ENCODE measurements at places on chromosomes 16 and 17.
A peak's percentile ranks its signal among the peaks of the same experiment; 100 is the strongest.

DNA sequence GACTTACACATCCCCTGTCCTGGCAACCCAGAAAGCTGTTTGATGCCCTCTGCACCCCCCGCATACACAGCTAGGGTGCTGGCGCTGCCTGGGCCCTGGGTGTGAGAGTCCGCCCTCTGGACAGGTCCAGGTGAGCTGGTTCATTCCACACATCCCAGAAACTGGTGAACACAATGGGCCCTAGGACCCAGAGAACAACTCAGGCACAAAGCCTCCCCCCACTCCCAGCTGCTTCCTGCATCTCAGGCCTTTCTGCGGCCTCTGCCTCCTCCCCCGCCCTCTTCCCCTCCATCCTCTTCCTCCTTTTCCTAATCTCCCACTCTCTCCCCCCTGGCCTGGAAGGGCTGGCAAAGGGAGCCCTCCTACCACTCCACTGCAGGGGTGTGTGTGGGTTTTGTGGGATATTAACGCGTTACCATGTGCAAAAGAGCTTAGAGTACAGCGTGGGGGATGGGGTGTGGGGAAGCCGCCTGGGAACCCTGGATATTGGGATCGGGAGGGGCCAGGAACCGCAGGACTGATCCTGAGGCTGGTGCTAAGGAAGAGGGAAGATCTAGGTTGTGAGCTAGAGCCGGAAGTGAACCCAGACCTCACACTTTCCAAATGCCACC, 1.6 kb upstream of the PPP1R9B start:
- peak; percentile 70 for ATAC-seq

GRCh38 chr17:47701608-47702007, 7.6 kb downstream of the TBKBP1 start:
- no peak for ATAC-seq

- peak; percentile 12 for ATAC-seq
Measured at GRCh38 chr17:76241204-76241538, 878 bp upstream of the RNF157 start.

GRCh38 chr17:64273006-64273405, 9.9 kb upstream of the TEX2 start:
- no peak for ATAC-seq

GRCh38 chr17:67496286-67496685, 119.2 kb downstream of the PITPNC1 start:
- no peak for ATAC-seq

DNA sequence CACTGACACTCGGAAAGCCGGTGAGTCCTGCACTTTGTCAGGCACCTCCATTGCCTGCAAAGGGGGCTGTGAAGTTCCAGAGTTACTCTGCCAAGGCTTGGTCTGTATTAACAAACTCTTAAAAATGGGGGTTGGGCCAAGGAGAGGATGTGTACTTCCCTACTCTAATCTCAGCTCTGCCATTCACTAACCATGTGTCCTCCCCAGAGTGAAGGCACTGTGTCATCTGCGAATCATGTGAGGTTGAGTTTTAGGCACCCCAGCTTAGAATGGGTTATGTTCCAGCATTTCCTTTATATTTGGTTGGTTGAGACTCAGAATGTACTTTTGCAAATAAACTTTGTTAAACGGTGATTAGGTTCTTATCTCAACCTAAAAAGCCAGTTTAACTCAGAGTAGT, 24.9 kb downstream of the ERCC4 start:
- ATAC-seq: no peak

GRCh38 chr17:76740329-76741118, 2.6 kb downstream of the MFSD11 start:
- ATAC-seq: no peak

DNA sequence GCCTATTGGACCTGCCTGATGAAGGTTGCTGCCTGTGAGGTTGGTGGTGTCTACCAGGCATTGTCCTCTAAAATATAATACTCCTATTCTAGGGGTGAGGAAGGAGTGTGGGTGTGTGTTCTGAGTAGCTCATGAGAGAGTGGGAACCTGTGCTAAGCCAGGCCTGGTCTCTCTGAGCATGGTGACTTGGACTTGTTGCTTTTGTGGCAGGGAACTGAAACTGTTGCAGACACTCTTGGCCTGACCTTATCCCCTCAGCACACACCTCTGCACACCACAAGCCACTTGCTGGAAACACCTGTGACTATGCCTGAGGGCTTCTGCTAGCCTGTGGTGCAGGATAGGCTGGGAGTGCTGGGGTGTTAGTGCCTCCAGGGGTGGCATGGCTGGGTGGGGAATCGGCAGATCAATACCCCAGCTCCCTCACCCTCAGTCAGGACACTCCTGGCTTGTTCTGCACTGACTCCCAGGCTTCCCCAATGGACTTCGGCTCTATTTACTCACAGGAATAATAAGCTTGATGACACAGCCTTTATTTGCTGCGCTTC, 29.9 kb downstream of the PLCG2 start:
- ATAC-seq: no peak
